T-helper 1 cell (primary cell): ENCODE measurements at places on chromosomes 7 and 10.
A peak's percentile ranks its signal among the peaks of the same experiment; 100 is the strongest.

DNA sequence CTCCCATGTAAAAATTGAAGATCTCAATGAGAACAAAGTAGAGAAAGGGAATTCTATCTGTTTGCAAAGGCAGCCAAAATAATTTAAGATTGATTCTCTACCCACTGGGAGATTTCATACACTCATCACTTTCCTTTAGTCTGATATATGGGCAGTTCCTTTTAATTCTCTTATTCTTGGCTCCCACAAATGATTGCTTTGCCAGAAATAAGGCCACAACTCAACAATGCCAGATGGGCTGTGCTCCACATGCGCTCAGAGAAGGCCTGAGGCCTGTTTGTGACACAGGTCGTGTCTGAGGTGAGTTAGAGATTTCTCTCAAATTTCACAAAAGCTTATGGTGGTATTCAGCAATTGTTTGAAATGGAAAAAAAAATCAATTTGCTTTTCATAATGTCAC, 501.9 kb upstream of the SEMA3D start:
- no peak for DNase-seq

GRCh38 chr7:157528785-157529341, 192.1 kb downstream of the DNAJB6 start:
- no peak for DNase-seq

GRCh38 chr7:27362026-27362425, 119.4 kb downstream of the EVX1 start:
- no peak for DNase-seq

- no peak for DNase-seq
Observed at GRCh38 chr10:84178160-84178609, 4.6 kb downstream of the GPR15LG start.

GRCh38 chr7:92404170-92404614, 43.1 kb upstream of the GATAD1 start:
- peak; percentile 20 for DNase-seq

DNA sequence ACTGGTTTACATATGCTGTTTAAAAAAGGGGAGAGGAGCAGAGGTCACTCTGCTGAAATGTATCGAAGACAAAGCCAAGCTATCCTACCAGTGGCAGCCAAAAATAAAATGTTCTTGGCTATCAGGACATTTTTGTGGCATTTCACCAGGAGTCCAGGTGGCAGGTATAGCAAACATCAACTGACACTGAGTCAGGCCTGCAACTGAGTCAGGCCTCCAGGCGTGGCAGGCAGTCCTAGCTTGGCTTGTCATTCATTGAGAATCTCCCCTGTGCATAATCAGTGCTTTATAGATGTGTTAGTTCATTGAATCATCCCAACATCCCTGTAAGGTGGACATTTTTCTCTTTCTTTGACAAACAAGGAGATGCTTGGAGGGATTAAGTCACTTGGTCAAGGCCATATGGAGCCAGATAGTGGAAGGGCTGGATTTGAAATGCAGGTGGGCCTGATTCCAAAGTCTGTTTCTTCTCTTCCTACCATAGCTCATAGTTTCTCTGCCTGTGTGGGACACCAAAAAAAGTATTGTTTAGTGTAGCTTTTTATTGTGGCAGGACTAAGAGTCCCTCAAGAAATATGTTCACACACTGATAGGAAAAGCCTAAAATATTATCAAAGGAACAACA, 4.3 kb downstream of the DYNC1I1 start:
- DNase-seq: no peak

- no peak for DNase-seq
Observed at GRCh38 chr10:131899116-131899690, 1.6 kb upstream of the PPP2R2D start.

- no peak for DNase-seq
Observed at GRCh38 chr7:73679709-73680108, 3.5 kb downstream of the DNAJC30 start.

DNA sequence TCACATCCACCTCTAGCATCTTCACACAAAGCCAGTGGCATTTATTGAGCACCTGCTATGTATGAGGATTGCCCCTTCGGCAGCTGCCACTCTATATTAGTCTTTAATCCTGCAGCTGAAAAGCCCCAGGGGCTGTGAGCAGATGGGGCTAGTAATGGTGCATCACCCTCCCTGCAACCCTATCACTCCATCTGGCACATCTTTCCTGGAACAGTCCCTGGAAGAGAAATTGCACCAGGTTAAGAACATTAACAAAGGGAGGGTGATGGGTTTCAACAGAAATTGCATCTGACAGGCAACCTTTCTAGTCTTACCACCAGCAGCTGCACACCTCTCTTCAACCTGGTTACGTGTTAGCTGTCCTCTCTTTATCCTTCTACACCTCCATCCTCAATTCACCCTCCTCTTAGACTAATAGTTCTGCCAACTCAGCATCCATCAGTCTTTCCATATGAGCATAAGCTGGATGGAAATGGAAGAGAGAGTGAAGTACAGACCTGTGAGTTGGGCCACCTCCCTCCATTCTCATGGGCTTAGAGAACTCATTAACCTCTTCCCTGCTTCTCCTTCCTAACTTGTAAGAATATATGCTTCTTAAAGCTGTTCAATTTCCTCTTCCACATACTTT, 168.6 kb upstream of the NEBL start:
- DNase-seq: no peak

GRCh38 chr10:22228943-22229801, 11.4 kb upstream of the EBLN1 start:
- peak; percentile 87 for DNase-seq

- no peak for DNase-seq
Observed at GRCh38 chr7:123079021-123079420, 83.5 kb upstream of the TAS2R16 start.

GRCh38 chr7:43077732-43078391, 34.6 kb upstream of the HECW1 start:
- DNase-seq: no peak

DNA sequence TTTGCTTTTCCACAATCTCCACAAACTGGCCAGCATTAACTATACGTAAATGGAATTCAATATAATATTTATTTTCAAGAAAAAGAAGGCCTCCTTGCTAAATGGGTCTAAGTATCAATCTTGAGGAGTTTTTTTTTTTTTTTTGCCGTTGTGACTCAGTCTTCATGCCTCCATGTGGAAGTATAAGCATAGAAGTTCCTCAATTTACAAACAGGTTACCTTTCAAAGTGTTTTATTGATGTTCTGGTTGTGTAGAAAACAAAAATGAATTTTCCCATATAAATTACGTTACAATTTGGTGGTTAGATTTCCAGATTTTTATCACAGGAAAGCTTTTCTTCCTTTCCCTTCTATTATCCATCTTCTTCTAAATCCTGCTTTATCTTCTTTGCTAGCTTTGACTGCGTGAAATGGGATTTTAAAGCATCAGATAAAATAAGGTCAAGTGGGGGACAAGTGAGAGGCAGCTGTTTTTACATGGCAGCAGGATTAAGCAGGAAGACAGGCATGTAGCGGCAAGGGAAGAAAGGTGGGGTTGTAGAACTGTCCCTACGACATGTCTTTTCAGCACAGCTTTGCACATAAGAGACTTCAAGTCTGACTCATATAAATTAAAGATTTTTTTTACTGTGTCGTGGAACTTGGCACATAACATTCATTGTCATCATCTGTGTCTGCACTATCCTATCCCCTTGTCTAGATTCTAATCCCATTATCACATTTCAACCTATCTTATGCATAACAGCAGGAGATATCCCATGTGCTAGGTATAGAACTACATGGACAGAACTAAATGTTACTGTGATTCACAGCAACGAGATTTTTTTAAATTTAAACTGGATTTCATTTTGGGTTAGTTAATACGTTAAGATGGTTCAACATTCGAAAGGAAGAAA, 135.3 kb upstream of the FAM3C start:
- DNase-seq: no peak

GRCh38 chr7:12947465-12947864, 260.0 kb downstream of the ARL4A start:
- DNase-seq: no peak

GRCh38 chr10:130807721-130808120, 503.8 kb downstream of the TCERG1L start:
- no peak for DNase-seq

- no peak for DNase-seq
Observed at GRCh38 chr7:123795917-123796316, 47.1 kb upstream of the WASL start.

DNA sequence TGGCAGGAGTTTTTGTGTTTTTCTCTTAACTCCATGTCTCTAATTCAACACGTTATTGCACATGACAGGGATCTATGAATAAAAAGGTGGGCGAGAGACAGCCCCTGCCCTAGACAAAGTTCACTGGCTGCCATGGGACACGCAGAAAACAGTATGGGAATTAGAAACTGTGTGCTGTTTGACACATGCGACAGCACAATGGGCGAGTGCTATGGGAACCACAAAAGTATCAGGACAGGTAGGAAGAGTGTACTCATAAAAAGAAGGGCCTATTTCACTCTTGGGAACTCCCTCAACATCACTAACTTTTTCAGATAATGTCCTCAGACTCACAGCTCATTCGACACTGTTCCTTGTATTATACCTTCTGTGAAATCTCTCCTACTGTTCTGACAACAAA, 45.7 kb downstream of the MINDY3 start:
- no peak for DNase-seq

DNA sequence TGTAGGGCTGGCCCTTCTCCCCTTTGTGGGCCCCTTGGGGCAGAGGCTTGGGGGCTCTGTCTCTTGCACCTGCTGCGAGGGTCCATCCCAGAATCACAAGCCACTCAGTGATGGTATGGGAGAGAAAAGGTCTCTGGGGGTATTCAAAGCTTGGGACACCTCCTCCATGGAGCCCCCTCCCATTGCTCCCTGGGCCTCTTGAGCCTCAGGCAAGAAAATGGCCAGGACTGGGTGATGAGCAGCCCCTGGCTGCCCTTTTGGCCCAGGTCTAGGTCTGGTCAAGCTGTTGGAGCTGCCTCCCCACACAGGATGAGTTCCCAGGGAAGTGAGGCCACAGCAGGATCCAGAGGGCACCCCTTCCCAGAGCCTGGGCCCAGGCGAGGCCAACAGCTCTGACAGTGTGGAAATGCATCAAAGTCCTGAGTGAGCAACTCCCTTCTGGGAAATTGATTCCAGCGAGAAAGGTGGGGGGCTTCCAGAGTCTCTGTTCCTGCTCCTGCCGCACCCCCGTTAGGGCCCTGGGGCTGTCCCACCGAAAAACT, 3.4 kb upstream of the MYL7 start:
- DNase-seq: no peak

- DNase-seq: no peak
Observed at GRCh38 chr10:70615784-70616522, 13.4 kb upstream of the PRF1 start.

GRCh38 chr7:108109221-108109908, 20.8 kb downstream of the LAMB4 start:
- DNase-seq: no peak

GRCh38 chr10:131555406-131555805, 243.9 kb upstream of the TCERG1L start:
- no peak for DNase-seq

- DNase-seq: no peak
Observed at GRCh38 chr7:42746214-42746613, 165.7 kb downstream of the C7orf25 start.

- DNase-seq: no peak
Observed at GRCh38 chr10:87849001-87849400, 14.3 kb downstream of the KLLN start.

GRCh38 chr10:22698941-22699440, 15.4 kb downstream of the PIP4K2A start:
- DNase-seq: no peak

DNA sequence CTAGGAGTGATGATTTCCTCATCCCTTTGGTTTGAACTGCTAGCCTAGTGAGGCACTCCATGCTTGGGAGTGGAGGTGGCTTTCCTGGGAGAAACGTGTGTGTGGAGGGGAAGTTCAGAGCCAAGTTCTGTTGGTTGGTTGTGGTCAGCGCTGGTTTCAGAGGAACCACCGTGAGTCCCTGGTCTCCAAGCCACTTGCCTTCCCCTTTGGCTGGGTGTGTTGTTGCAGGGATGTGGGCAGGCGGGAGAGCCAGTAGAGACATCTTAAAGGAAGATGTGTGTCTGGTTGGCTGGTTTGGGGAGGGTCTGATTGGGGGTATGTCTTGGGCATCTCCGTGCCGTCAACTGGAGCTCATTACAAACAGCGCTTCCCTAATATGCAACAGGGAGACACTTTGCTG, 130.8 kb upstream of the TCF7L2 start:
- DNase-seq: no peak

- DNase-seq: no peak
Observed at GRCh38 chr10:100742076-100742771, 3.2 kb upstream of the PAX2 start.
